ENCODE measurements at places on chromosomes 6 and 20.

DNA sequence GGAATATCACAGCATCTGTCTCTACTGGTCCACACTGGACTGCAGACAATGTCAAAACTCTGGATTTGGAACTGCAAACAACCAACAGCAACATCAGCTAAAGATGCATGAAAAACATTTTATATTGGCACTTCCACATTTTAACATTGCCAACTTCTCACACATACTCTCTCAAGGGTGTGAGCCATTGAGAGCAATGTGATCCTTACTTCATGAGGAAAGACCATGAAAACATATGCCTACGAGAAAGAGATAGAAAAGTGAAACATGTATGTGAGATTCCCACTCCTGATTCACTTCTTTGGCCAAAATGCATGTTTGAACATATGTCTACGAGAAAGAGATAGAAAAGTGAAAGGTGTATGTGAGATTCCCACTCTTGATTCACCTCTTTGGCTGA, 99.4 kb downstream of the COL12A1 start:
- DNase-seq: no peak

DNA sequence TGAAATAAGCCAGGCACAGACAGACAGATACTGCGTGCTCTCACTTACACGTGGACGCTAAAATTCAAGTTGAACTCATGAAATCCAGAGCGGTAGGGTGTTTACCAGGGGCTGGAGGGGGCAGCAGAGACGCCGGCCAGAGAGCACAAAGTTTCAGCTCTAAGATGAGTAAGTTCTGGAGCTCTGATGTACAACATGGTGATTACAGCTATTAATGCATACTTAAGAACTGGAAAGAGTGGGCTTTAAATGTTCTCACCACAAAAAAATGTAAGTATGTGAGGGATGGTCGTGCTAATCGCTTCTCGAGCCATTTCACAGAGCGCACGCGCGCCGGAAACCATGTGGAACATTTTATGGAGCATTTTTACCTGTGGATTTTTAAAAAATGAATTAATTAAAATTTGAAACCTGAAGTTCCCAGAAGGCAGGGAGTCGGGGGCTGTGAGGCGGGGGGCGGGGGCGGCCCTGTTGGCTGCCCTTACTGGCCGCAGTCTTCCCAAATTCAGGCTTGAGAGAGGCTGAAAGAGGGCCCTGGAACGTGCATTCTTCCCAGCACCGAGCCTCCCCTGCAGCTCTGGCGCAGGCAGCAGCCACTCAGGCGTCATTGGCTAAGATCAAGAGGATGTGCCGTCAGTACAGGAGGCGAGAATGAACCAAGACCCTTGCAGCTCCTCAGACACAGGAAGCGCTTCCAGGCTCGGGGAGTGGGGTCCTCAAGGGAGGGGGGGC, 8.5 kb upstream of the SLCO4A1 start:
- no peak for DNase-seq

DNA sequence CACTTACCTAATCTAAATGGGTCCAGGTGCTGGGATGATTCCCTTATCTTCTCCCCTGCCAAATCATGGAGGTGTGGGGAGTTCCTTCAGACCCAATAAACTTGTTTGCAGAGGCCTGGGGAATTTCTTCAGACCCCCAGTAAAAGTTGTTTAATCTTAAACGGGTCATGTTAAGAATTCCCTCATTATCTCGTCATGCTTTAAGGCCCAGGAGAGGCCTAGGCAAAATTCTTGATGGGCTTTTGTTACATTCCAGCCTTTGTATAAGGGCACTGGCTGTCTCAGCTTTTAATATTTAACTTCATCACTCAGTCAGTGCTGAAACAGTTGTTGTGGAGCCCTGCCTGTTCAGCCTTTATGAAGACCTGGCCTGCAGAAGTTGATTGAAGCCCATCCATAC, 11.0 kb upstream of the SLC35B3 start:
- no peak for DNase-seq

- DNase-seq: no peak
Observed at GRCh38 chr6:8025191-8025590, 39.0 kb downstream of the BLOC1S5 start.

DNA sequence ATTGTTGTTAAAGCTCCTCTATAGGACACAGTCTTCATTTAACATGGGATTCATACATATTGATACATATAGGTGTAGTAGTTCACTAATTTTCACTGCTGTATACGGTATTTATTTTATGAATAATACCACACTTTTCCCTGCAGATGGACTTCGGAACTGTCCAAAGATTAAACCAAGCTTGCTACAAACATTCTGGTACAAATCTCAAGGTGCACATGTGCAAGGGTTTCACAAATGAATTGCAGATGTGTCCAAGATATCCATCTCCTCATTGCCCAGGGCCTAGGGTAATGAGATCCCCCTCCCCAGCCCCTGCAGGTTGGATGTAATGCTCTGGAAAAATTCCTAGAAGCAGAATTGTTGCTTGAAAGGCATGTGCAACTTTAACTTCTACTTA, 31.4 kb downstream of the DTNBP1 start:
- no peak for DNase-seq

- no peak for DNase-seq
Observed at GRCh38 chr20:54017846-54018245, 52.5 kb downstream of the BCAS1 start.

DNA sequence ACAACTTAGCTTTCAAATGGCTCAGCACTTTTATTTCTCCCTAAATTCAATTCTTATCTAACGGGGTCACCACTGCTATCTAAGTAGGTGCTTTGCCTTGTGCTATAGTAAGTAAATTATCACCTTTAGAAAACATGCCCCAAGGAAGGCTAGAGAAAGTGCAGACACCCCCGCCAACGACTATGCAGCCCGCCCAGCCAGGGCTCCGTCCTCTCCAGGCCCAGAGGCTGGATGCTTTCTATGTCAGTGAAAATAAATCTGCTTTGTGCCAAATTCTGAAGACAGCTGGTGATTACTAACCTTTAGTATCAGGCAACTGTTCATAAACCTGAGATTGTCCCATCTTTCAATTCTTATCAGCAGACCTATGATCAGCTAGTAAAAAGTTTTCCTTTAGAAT, 14.3 kb downstream of the KIAA0319 start:
- DNase-seq: no peak
